Epithelial cell of alveolus of lung (primary cell): ENCODE measurements at places on chromosomes 3 and 15. TPM values are rescaled to one million over a fixed set of nuclear protein-coding genes. Genes with fewer than 3 reads are reported as not detected.

DLEC1 gene
- 0.13 TPM in 1 of 2 replicates, not detected in the other for total RNA-seq

PPP1R2 gene
- 35.1 and 35.7 TPM in 2 replicates for total RNA-seq

CIAO2A gene
- 79.3 and 97.9 TPM in 2 replicates for total RNA-seq

RTP3 gene
- not detected in 2 replicates for total RNA-seq
